ENCODE measurements at places on chromosomes 1 and 21.
A peak's percentile ranks its signal among the peaks of the same experiment; 100 is the strongest.

GRCh38 chr1:206020393-206021007, 3.2 kb downstream of the CTSE start:
- no peak for DNase-seq

DNA sequence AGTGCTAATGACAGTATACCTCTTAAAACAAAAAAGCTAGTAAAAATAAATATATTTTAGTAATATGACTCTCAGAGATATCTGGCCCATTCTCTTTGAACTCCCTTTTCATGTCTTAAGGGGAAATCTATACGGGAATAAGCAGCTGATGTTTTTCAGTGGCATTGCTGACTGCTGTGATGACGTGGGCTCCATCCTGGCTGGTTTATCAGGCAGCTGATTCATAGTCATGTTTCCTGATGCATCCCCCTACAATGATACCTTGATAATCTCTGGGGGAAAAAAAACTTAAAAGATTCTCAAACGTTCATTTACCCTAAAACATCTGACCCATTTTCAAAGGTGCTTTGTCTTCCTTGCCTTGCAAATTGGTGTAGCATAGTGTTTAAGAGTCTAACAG, 53.8 kb downstream of the ABCA4 start:
- no peak for DNase-seq

DNA sequence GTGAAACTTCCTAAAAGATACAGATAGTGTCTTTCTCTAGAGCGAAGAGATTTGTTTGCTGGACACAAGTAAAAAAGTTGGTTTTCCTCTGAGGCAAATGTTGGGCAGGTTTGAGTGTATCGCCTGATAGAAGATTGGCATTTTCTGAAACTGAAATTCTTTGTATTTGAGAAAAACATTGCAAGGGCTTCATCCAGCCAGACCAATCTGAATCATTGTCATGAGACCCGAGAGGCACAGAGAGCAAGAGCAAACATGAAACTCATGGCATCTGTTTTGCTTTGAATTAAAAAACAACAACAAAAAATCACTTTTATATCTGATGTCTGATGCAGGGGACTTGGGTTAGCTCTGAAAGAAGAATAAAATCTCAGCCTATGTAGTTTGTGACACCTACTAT, 379.3 kb upstream of the NCAM2 start:
- no peak for DNase-seq

DNA sequence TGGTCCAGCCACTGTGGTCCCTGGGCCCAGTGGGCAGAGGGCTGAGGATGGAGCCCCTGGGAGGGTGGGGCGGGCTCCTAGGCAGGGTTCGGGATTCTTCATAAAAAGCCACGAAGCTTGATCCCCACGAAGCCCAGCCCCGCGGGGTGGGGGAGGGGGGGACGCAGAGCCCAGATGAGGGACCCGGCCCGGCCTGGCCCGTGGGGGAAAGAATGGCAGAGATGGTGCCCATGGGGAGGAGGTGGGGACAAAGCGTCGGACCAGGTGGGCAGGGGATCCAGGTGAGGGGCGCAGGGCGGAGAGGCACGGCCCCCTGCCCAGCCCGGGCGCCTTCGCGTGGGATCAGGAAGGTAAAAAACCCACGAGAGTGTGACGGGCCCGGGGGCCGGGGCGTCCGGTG, 6.0 kb upstream of the SMIM12 start:
- DNase-seq = no peak

DNA sequence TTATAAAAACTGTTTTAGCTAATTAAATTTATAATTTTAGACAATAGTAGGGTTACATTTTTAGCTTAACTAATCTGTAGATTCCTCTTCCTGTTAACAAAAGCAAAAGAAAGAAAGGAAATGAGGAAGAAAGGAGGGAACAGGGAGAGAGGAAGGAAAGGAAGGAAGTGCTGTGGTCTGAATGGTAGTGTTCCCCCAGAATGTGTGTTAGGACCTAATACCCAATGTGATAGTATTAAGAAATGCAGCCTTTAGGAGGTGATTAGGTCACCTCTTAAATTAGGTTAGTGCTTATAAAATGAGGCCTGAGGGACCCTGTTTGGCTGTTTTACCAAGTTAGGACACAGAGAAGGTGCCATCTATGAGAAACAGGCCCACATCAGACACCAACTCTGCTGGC, 136.9 kb upstream of the SAMSN1 start:
- DNase-seq = no peak

GRCh38 chr1:54121482-54122134, 31.2 kb downstream of the CDCP2 start:
- DNase-seq = peak; percentile 15

- DNase-seq = peak; percentile 26
Measured at GRCh38 chr1:151790940-151791651, 796 bp upstream of the TDRKH start.

DNA sequence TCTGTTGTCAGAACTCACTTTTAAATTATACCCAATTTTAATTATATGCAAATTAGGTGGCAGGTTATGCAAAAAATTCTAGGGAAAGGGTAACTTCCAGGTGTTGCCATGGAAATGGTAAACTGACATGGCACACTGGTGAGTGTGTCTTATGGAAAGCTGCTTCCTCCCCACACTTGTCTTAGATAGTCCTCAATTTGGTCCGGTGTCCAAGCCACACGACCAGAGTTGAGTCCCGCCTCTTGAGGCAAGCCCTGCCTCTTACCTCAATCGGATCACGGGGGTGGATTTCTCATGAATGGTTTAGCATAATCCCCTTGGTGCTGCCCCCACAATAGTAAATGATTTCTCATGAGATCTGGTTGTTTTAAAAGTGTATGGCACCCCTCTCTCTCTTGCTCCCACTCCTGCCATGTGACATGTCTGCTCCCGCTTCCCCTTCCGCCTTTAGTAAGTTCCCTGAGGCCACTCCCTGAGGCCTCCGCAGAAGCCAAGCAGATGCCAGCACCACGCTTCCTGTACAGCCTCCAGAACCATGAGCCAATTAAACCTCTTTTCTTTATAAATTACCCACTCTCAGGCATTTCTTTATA, 74.9 kb downstream of the MATN1 start:
- DNase-seq = no peak

- no peak for DNase-seq
Measured at GRCh38 chr1:36465731-36466369, 1.7 kb upstream of the MRPS15 start.

- no peak for DNase-seq
Measured at GRCh38 chr1:102742426-102742825, 365.9 kb downstream of the COL11A1 start.

- DNase-seq = no peak
Measured at GRCh38 chr1:183433703-183434102, 15.5 kb upstream of the NMNAT2 start.

GRCh38 chr1:2166254-2166653, 28.3 kb downstream of the FAAP20 start:
- no peak for DNase-seq

DNA sequence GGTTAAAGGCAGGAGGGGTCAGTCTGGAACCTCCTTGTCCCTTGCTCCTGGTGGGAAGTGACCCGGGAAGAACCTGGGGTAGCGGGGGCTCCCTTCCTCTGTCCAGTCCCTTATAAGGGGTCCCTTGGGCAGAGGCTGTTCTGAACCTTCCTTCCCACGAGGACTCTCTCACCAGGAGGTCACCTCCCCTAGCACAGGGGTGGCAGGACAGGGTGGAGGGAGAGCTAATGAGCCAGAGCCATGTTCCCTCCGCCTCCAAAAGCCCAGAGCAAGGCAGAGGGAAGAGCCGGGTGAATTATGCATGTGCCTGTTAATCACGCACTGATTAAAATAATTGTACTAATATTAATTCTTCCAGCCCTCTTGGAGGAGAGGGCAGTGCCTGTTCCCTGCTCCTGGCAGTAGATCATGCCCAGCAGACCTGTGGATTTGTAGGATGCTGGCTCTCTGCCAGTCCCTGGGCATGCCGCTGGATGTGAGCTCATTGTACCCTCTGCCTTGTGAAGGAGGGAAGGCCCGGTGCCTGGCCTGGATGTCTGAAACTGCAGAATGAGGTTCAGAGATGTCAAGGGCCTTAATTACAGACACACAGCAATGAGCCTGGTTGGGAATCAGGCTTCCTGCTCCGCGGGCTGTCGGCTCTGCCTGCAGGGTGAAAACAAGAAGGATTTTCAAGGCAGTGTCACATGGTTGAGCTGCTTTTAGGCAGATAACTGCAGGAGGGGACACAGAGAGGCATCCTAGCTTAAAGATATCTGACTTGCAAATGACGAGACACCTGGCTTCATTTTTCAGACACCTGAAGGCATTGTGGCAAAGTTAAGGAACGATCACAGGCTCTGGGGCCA, 68.2 kb downstream of the IGSF21 start:
- peak; percentile 67 for DNase-seq

DNA sequence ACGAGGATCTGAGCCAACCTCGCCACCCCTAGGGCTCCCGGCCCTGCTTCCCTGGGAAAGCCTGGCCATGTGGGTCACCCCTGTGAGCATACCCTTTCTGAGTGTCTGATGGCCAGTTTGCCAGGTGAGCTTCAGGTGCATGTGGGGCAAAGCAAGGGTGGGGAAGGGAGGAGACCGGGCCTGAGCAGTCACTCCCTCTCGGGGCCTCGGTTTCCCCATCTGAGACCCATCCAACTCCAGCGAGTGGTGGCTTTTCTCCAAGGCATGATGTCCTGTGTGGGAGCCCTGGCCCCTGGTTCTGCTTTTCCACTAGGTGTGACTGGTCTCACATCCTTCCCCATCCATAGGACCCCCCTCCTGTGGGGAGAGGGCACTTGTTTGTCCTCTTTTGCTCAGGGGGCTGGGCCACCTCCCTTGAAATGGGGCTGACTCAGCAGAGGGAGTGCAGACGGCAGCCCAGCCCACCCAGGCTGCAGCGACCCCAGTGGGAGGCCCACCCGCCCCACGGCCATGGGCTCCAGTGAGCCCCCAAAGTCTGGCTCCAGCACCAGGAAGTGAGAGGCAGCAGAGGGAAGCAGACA, 1.7 kb upstream of the WNT9A start:
- DNase-seq = no peak

GRCh38 chr1:35264871-35265270, 3.6 kb upstream of the ZMYM4 start:
- no peak for DNase-seq

DNA sequence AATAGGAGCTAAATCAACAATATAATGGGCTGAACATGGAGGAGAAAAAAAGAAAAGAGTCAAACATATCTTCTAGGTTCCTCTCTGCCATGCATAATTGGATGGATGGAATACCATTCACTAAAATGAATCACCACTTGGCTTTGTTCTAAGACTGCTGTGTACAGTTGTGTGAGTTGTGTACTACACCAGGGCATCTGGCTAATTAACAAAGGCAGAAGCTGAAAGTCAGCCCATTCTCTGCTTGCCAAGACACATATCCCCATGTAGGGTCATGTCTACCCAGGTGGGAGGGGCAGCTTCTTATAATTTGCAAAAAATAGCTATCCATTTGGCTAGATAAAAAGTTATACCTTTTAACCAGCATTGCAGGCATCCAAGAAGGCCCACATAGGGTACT, 21.0 kb downstream of the JUN start:
- DNase-seq = no peak

DNA sequence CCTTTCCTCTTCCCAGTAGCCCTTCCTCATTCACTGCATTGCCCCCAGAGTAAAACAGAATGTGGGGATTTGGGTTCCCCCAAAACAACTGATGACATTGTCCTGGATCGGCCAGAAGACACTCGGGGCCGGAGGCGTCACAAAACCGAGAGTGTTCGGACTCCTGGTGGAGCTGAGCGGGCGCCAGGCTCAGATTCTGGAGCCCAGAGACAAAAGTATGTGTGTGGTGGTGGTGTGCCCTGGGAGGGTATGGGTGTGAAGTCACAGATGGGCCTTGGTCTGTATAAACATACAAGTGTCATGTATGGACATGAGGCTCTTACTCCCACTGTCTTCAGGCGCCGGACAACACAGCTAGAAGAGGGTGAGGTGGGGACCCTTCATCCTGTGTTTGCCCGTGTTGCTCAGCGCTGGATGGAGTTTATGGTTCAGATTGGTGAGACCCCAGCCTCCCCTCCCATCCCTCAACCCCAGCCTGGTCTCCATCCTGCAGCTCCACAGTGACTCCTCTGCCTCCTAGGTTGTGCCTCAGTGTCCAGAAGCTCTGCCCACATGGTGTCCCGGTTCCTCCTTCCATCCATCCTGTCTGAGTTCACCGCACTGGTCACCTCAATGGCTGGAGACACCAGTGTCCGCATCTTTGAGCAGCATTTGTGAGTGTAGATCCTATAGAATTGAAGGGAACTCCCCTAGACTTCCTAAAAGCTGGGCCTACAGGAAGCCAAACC, 12.4 kb downstream of the HYI start:
- DNase-seq = no peak

- no peak for DNase-seq
Measured at GRCh38 chr1:71656902-71657301, 576.1 kb upstream of the ZRANB2 start.

DNA sequence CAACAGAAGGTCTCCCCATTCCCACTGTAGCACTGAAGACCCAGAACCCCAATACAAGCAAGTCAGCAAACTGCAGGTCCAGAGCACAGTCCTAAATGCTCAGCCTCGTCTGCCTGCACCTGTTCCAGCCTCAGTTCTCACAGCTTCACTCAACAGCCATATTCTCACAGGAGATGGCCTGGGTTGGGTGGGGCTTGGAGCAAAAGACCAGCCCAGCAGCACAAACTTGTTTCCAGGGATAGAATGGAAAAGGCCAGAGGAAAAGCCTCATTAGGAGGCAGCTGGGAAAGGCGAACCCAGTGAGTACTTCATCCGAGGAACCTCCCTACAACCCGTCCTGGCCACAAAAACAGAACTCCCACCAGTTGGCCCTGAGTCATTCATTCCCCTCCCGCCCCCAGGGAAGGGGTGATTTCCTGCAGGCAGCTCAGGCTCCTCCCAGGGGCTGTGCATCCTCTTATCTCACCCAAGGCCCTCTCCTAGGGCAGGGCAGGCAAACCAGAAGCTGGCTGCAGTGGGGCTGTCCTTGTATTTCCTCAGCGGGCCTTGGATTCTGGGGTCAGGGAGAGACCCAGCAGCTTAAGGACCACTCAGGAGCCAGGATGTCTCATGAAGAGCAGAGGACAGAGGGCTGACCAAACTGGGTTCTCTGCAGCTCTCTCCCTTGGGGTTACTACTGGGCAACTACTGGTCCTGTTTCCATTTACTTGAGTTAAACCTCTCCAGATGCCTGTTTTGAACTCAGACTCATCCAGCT, 7.4 kb upstream of the MPL start:
- no peak for DNase-seq

Data from NCI-H1105 treated with DMSO at 0.1 percent for 48 hours (cell line).